ENCODE measurements at places on chromosomes 12 and 14. TPM values are rescaled to one million over a fixed set of nuclear protein-coding genes. Genes with fewer than 3 reads are reported as not detected.

Gene AQP6
- not detected for total RNA-seq

Gene NPFF
- not detected for total RNA-seq

Gene FOXG1
- total RNA-seq, result not detected

Gene C12orf54
- total RNA-seq, result not detected

Gene MUCL1
- not detected for total RNA-seq

Gene NTF3
- total RNA-seq, result not detected

Gene CD163L1
- total RNA-seq, result 0.63 TPM

Gene KCNMB4
- total RNA-seq, result 0.63 TPM

Gene KLHL33
- 0.10 TPM for total RNA-seq

Gene PGF
- total RNA-seq, result not detected

Gene PTPRR
- total RNA-seq, result not detected

Gene GPR65
- total RNA-seq, result 30.2 TPM

Gene SMARCD1
- 74.3 TPM for total RNA-seq

Measured in mononuclear cell (primary cell).